Activated effector memory CD4-positive, alpha-beta T cell treated with anti-CD3 and anti-CD28 coated beads, Interleukin-2, amount 50 U/mL, for 16 hours (primary cell): ENCODE measurements at places on chromosomes 2 and 18.

GRCh38 chr18:75252136-75252535 is 41.5 kb downstream of the TSHZ1 start:
- no peak for DNase-seq

DNA sequence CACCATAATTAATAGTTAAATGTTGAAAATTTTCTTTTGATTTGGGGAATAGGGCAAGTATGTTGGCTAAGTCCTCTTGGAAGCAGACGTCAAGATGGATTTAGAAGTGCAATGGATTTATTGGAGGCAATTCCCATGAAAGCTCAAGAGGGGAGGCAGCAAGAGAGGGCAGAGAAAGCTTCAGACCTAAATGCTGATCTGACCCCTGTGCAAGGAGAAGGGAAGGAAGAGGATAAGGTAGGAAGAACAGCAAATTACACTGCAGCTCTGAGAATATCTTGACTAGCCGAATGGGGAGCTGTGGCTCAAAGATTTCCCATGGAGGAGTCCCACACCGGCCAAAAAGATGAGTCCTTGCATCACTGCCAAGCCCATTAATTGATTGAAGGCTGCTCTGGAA is 46.9 kb upstream of the ATP8B1 start:
- no peak for DNase-seq

GRCh38 chr2:240127191-240127750 is 8.8 kb downstream of the COPS9 start:
- DNase-seq: peak; percentile 24

DNA sequence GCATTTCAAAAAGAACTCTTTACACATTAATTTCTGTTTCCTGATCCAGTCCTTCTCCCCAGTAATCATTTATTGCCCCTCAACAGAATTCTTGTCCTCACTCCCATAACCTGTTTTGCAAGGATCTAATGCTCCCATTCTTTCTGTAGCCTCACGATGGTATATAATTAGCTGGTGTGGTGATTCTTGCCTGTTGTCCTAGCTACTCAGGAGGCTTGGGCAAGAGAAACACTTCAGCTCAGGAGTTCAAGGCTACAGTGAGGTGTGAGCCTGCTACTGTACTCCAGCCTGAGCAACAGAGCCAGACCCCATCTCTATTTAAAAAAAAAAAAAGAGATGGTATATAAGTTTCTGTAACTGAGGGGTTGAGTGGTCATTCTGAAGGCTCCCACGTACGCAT is 7.7 kb upstream of the TRAPPC8 start:
- DNase-seq: no peak

- no peak for DNase-seq
Observed at GRCh38 chr18:31509571-31509970, 11.6 kb downstream of the DSG2 start.

DNA sequence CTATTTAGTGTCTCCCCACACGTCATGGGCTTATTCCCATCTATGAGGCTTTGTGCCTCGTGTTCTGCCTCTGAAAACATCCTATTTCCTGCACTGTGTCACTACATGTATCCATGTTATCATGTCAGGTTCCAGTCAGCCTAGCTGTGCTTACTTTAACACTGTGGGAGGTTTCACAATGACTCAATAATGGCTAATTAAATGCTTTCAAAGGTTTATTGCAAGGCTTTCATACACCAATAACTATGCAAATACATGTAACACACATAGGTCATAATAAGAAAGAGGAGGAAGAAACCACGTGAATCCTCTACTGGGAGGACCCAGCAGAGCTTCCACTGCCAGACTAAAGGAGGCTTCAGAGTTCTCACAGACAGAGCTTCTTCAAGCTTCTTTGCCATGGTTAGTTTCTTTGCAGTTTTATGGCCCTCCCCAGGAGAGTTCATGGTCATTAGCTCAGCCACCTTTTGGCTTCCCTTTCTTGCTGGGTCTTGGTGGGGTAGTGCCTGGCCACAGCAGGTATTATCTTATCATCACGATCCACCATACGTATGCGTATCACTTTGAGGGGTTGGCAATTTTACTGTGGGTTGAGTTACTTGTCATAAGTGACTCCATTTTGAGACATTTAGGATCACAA is 5.1 kb upstream of the COLEC12 start:
- no peak for DNase-seq

DNA sequence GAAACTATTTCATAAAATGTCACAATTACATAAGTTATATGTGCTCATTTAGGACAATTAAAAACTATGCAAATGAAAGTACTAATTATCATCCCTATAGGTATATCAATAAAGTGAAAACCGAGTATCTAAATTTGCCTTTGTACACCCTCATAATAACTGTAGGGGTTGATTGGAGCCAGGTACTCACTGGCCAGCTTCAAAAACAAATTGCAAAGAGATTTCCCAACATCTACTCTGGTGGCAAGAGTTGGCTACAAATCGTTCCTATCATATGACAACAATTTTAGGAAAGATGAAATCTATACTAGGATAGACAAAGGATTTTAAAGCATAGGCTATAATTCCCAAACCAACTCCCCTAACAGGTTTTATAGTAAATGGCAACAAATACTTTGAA is 556.4 kb downstream of the LRRTM4 start:
- DNase-seq: no peak

DNA sequence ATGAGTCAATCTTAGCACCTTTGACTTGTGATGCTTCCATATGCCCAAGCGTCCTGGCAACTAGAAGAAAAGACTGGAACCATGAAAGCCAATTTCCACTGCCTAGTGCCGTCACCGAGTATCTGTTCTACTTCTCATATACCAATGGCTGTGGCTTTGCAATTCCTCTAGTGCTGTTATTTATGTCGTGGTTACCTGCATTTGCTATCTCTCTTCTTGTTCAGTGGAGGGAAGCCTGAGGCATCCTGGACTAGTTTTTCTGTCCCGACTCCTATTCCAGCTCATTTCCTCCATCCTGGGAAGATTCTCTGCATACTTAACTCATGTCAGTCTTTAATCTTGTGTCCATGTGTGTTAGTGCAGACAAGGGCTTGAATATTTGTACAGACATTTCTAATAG is 117.9 kb downstream of the FEZ2 start:
- DNase-seq: no peak
